ENCODE measurements at places on chromosomes 12 and 14.
A peak's percentile ranks its signal among the peaks of the same experiment; 100 is the strongest.

- DNase-seq, result no peak
Observed at GRCh38 chr12:42213023-42213422, 25.0 kb downstream of the YAF2 start.

DNA sequence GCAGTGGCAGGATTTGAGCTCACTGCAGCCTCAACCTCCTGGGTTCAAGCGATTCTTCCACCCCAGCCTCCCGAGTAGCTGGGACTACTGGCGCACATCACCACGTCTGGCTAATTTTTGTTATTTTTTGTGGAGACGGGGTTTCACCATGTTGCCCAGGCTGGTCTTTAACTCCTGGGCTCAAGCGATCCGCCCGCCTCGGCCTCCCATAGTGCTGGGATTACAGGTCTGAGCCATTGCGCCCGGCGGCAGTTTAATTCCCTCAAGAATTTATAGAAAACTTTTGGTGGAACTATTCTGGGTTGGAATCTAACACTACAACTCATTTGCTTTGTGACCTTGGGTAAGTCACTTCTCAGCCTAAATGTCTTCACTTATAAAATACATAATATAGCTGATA lies 1.8 kb upstream of the SP1 start:
- DNase-seq, result no peak

DNA sequence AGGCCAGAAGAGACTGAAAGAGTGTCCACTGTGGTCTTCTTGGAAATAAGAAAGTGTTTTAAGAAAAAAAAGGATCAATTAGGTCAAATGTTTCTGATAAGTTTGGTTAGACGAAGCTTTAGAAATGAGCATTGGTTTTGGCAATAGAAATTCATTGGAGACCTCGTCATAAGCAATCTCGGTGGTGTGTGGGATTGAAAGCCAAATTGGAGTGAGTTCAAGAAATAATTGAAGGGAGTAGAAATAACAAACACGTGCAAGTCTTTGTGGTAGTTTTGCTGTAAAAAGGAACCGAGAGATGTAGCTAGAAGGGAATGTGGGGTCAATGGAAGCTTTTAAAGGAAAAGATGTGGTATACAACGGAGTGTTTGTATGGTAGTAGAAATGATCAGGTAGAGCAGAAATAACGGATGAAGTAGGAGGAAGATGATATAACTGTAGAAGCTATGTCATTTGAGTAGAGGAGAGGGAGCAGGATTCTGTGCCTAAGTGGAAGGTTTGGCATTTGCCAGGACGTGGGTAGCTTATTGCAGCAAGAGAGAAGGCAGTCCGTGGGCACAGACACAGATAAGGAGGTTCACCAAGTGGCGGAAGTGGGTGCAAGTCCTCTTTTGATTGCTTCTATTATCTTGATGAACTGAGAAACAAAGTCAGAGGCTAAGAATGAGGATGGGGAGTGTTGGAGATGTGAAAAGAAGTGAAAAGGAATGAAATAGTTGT lies 146.2 kb downstream of the DACT1 start:
- DNase-seq, result no peak

- no peak for DNase-seq
Observed at GRCh38 chr12:16913832-16914490, 308.0 kb upstream of the LMO3 start.

GRCh38 chr12:127479256-127479655 lies 787.7 kb upstream of the TMEM132C start:
- DNase-seq, result no peak

- no peak for DNase-seq
Observed at GRCh38 chr12:30021051-30021833, 237.5 kb upstream of the TMTC1 start.

DNA sequence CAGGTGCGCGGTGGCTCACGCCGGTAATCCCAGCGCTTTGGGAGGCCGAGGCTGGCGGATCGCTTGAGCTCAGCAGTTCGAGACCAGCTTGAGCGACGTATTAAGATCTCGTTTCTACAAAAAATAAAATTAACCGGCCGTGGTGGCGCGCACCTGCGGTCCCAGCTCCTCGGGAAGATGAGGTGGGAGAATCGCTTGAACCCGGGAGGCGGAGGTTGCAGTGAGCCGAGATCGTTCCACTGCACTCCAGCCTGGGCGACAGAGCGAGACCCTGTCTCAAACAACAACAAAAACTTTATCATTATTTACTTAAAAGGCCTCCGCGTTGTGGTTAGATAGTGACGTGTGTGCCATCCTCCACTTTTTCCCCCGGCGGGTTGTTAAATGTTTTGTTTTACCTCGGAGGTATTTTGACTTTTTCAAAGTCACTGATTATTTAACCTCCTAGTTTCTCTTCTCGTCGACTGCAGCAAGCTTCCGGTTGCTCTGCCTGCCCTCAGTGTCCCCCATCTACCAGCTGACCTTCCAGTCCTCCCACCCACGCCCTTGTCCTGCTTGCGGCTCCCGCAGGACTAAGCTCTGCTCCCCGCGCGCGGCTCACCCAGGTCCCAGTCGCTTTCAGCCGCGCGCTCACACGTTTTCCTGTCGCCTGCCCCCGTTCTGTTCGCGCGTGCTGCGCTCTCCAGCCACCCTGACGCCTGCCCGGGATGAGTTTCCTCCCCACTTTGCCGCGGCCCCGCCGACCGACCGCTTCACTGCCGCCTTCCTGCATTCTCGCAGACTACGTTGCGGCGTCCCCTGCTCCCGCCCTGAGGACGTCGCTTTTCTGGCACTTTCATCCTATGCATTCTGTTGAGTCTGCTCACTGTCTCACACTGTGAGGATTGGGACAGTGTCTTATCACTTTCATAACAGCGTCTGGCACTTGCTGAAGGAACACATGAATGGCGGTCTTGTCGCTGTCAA lies 1.2 kb upstream of the SCAF11 start:
- peak; percentile 60 for DNase-seq

- no peak for DNase-seq
Observed at GRCh38 chr12:45490232-45490881, 239.1 kb upstream of the ARID2 start.

GRCh38 chr12:98908866-98909265 lies 263.8 kb downstream of the APAF1 start:
- DNase-seq, result no peak

DNA sequence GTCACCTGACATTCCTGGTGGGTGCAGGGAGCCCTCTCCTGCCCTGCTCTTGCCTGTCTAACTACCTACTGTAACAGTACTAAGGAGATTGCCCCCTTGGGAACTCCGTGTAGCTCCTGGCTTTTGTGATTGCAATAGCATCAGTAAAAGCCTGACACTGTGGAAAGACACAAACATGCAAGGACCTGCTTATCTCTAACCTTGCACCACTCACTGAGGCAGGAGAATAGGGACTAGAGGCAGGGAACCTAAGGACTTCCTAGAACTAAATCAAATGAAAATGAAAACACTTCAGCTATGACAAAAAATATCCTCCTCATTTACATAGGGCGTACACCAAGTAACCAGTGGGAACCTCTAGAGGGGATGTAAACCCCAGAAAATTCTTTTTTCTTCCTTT lies 28.5 kb downstream of the TUBA1A start:
- no peak for DNase-seq

DNA sequence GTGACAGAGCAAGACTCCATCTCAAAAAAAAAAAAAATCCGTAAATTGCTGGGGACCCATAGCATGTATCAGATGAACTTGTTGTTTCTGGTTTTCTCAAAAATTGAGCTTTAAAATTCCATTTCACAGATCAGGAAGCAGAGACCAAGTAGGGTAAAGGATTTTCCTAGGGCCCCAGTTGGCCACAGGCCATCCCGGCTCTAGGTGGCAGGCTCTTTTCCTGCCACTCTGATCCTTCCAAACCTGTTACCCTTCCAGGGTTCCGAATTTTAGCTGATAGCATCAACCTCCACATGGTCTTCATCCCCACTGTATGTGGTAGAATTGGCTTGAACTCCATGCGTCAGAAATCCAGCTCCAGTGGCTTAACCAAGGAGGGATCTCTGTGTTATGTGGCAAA lies 36.1 kb upstream of the BDKRB2 start:
- DNase-seq, result no peak

DNA sequence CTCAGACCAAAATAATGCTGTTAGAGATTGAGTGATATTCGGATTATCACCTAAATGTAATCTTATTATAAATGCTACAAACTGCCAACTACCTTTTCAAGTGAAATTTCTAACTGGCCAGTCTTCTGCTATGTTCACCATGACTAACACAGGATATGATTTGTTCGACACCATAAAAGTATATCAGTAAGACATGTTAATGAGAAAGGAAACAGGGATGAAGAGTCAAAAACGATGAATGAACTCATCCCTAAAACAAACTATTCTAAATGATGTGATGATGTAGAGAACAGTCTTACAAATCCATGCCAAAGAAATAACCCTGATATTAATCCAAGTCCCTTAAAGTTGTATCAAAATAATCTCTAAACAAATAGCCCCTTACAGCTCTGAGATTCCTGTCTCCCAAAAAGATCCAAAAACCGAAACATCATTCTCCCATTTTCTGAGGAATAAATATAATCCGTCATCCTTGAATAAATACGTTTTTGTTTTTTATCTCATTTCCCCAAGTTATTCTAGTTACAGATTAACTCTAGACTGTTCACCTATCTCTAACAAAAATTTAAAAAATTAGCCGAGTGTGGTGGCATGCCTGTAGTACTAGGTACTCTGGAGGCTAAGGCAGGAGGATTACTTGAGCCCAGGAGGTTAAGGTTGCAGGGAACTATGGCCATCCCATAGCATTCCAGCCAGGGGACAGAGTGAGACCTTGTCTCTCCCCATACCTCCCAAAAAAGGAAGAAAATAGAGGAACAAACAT lies 9.1 kb downstream of the SCAF11 start:
- no peak for DNase-seq

DNA sequence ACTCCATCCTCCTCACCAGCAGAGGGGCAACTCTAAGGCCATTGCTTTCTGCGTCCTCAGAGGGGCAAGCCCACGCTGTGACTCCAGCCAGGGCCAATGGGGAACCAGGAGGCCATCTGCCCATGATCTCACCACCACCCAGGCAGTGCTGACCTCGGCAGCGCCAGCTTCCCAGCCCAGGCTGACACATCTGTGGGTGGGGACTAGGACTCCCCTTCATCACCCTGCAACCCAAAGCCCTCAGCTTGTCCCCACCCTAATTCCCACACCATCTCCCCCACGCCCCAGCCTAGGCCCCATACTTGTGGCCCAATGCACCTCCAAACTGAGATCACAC lies 58.6 kb downstream of the VWF start:
- no peak for DNase-seq

- DNase-seq, result no peak
Observed at GRCh38 chr12:97995559-97995958, 519.8 kb upstream of the TMPO start.

DNA sequence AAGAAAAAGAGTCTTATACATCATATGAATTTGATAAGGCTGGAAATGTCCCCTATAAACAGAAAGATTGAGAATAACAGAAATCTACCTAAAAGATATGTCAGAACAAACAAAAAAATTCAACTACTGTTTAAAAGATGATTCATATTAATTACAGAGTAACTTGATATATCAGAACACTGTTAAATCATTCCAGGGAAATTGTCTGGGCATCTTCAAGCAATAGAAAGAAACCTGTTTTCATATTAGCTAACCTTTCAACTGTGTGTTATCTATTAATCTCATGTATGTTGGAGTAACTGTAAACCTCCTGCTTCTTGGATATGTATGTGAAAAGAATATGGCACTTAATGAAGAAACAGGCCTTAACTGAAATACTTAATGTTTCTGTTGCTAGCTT lies 96.7 kb downstream of the NUBPL start:
- no peak for DNase-seq

All from activated T-cell treated with anti-CD3 and anti-CD28 coated beads for 24 hours (primary cell).